ENCODE measurements at places on chromosomes 12 and 14.

- DNase-seq = no peak
Measured at GRCh38 chr14:89910691-89911009, 43.9 kb downstream of the EFCAB11 start.

DNA sequence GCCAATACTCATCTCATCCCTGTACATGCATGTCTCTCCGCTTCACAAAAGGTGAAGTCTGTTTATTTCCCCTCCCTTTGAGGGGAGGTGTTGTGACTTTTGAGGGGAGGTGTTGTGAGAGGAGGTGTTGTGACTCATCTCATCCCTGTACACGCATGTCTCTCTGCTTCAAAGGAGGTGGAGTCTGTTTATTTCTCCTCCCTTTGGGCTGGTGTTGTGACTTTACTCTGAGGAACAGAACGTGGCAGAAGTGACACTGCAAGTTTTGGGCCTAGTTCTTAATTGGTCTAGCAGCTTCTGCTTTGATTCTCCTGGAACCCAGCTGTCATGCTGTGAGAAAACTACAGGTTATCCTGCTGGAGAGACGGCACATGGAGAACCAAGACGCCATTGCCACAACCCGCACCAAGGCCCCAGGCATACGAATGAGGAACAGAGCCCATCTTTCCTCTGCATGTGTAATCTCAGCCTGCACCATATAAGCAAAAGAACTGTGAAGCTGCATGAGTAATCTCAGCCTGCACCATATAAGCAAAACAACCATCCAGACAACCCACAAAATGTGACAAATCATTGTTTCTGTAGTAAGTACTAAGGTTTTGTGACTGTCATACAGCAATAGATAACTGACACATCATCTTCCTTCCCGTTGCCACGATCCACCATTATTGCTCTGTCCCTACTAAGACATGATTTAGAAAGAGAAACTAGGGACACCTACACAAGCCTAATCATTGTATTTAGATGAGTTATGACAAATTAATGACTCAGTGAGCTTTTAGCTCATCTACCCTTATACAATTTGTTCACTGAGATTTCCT is 30.0 kb downstream of the GALNT4 start:
- DNase-seq = no peak

GRCh38 chr14:39267608-39268005 is 33.9 kb downstream of the MIA2 start:
- no peak for DNase-seq

DNA sequence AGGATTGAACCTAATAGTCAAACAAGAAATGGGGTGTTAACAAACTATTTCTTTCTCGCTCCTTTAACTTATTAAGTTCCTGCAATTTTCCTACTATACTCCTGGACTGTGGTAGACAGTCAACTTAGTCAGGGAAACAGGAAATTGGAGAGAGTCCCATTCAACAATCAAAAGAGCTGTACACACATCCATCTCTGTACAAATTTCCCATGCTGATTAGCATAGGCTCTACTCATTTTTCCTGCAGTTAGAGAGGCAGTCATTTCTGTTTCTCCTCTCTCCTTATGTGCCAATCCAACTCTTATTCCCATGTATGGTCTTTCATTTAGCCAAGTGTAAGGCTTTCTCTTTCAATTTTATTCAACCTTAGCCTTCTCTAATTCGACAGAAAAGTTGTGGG is 1168.5 kb upstream of the FLRT2 start:
- no peak for DNase-seq

GRCh38 chr12:946631-947030 is 2.9 kb downstream of the RAD52 start:
- DNase-seq = no peak

GRCh38 chr12:121678716-121679300 is 9.4 kb upstream of the MORN3 start:
- no peak for DNase-seq

DNA sequence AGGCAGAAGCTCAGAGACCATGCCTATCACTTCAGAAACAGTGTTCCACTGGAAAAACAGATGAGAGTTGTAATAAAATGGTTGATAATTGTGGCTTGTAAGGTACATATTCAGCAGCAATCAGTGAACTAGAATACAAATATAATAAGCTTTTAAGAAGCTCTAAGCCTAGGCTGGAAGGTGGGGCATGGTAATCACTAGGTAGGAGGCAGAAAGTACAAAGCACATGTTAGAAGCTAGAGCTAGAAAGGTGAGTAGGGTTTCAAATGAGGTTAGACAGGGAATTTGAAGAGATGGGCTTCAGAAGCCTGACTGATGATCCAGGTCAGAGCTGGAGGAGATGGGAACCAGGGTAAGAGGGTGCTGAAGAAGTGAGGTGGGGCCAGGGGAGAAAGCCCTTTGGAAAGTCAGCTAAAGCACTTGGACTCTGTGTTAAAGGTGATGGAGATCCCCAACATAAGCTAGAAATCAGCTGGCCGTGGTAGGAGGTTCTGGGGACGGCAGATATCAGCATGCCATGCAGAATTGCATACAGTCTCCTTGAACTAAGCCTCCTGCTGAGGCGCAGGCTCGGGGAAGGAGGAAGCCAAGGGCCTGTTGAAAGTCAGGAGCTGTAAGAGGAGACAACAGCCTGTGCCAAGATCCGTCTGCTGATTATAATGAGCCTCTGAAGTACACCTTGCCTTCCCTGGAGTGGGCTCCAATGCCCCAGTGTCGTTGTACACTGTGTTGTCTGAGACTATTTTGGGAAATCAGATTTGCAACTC is 659.4 kb downstream of the BCL11B start:
- DNase-seq = no peak

- DNase-seq = no peak
Measured at GRCh38 chr14:104953097-104953496, 25.1 kb downstream of the AHNAK2 start.

GRCh38 chr12:120797677-120798642 is 72.3 kb downstream of the ACADS start:
- no peak for DNase-seq

GRCh38 chr12:111753144-111753881 is 13.4 kb upstream of the ALDH2 start:
- DNase-seq = peak; percentile 70

- no peak for DNase-seq
Measured at GRCh38 chr12:19150273-19150900, 20.9 kb downstream of the PLEKHA5 start.

GRCh38 chr14:76930549-76930948 is 98.0 kb downstream of the IRF2BPL start:
- no peak for DNase-seq

DNA sequence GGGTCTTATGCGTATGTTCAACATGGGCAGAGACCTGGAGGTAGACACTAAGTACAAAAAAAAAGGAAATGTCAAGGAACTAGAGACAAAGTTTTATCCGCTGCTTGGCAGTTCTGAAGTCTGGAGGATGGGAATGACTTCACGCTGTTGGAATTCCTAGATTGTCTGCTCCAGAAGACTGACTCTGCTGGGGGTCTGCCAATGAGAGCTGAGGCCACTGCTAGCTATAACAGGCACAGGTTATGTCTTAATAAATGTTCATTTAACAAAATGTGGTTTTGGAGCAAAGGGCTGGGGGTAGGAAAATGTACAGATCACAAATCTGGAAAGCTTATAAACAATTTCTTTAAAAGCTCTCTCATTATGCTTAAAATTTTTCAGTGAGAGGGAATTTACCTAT is 5.9 kb downstream of the RNASE8 start:
- no peak for DNase-seq

GRCh38 chr14:24233538-24233866 is 773 bp downstream of the GMPR2 start:
- no peak for DNase-seq

GRCh38 chr12:28941248-28941647 is 207.8 kb upstream of the FAR2 start:
- no peak for DNase-seq

- no peak for DNase-seq
Measured at GRCh38 chr14:91385697-91386096, 31.9 kb downstream of the CCDC88C start.

DNA sequence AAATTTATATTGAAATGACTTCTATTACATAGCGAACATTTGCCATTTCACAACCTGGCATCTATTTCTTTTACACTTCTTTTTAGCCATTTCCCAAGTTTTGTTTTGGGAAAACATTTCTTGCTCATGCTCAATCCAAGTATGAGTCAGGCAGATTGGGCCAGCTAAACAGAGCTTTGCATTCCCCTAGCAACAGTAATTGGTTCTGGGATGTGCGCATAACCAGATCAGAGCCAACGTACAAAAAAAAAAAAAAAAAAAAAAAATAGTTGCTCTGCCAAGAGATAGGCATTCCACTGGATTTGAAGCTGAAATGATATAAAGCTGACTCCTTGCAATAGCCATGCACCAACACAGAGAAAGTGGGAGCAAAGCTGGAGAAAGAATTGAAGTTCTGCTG is 37.5 kb downstream of the PLCZ1 start:
- DNase-seq = peak; percentile 55

DNA sequence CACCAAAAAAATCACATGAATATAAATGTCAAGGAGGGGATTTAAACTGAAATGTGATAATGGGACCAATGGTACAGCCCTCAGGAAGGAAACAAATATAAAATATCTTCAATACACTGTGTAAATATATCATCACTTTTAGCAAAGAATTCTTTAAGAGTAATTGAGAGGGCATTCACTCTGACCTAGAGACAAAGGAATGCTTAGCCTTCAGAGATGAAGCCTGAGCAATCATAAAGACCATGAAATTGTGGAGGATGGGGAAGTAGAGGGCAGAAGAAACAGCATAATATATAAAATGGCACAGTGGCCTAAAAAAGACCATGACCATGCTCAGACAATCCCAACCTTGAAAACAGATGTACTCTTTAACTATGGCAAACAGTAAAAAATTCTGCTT is 20.4 kb downstream of the YAF2 start:
- DNase-seq = no peak

- no peak for DNase-seq
Measured at GRCh38 chr12:4145990-4146859, 127.3 kb upstream of the CCND2 start.

DNA sequence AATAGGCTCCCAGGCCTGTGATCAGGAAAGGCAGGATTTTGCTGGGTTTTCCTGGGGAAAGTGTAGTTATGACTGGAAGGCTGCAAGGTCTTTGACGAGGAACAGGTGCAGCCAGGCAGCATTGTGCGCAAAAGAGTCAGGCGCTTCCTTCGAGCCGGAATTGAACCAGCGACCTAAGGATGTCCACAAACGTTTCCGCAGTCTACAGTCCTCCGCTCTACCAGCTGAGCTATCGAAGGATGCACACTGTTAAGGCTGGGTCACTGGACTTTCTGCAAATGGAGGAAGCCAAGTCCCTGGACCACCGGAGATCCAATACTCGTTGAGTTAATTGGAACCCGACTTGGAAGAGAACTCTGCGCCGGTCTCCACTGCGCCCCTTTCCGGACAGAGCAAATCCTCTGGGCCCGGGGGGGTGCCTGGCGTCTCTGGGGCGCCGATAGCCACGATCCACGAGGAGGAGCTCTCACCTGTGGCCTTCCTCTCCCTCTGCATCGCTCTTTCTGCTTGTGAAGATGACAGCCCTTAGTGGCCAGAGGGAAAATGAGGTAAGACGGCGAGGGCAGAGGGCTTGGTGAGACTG is 18.4 kb upstream of the OR6S1 start:
- no peak for DNase-seq

DNA sequence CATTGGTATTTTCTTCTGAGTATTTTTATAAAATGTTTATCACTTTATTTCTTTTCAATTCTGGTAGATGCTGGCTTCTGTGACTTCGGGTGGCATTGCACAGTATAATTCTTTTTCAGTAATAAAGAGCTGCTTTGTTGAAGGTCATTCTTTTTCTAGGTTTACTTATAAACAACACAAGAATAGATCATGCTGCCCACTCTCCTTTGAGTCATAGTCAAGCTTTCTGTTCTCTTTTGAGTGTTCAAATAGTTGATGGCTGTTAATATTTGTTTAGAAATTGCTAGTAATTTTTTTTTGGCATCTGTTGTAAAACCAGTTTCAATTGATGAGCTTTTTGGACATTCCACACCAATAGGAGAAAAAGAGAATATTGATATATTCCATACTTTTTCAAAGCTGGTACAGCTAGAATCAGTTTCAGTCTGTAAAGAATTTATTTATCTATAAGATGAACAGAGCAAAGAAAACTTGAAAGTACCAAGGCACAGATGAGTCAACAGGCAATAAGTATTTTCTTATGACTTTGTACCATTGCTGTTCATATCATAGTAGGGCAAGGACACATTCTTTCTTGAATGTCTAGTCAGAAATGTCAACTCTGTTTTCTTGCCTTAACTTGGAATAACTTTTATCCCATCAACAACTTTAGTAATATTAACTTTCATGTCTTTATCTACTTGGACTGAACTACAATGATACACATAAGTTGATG is 513.0 kb upstream of the SEL1L start:
- DNase-seq = no peak

DNA sequence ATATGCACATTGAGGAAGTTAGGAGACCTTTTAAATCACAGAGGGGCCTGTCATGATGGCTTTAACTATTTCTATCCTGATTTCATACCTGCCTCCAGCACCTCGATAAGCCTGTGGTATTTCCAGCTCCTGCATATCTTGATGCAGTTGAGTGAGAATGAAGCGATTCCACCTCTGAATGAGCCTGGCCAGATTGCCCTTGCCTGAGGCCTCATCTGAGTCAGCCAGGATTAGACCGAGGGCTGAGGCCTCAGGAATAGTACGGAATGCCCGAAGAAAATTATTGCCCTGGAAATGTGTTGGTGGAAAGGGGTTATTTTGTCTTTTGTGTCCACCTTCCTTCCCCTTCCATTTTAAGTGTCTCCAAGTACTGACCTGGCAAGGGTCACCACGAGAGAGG is 8.4 kb upstream of the CNPY2 start:
- DNase-seq = no peak

GRCh38 chr14:68522510-68523325 is 270.1 kb downstream of the ZFP36L1 start:
- peak; percentile 58 for DNase-seq

DNA sequence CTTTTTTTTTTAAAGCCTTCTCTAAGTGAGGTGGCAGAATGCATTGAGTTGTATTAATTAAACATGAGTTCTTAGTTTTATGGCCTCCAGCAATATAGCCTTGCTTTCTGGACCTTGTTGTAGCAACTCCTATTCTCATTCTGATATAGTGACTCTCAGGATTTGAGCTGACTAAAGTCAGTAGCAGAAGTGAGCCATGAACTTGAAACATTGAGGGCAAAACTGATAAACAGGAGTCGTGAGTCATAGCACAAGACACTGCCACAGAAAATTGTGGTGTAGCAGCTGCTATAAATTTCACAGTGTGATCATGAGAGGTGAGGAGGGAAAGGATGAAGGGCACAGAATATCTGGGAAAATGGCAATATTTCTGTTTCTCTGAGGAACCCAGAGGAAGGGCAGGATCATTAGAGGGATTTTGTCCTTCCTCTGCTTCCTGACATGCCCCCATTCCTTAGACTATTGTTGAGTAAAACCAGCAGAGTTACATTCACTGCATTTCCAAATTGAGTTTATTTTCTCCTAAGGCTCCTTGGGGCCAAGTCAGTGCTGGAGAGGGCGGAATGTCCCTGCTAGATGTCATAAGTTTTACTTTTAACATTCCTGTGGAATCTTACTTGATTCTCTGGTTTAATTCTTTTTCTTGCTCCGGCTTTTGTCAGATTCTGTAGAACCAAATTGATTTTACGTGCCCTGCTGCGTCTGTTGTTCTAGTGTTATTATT is 7.5 kb downstream of the KLRG1 start:
- no peak for DNase-seq

GRCh38 chr12:33180918-33181317 is 258.7 kb downstream of the SYT10 start:
- no peak for DNase-seq

GRCh38 chr12:130770413-130771028 is 54.4 kb upstream of the RIMBP2 start:
- DNase-seq = no peak
